ENCODE measurements at places on chromosomes 5 and 9. TPM values are rescaled to one million over a fixed set of nuclear protein-coding genes. Genes with fewer than 3 reads are reported as not detected.

Gene HTR4
- total RNA-seq, result not detected

Gene LHFPL2
- total RNA-seq, result not detected

- no peak overlapping the region for H3K4me3 ChIP-seq
- no peaks in the 10 kb centered on the region for H3K36me3 ChIP-seq
- no peak for DNase-seq
- no peak overlapping the region for H3K27ac ChIP-seq
Measured at GRCh38 chr9:69476797-69477196, 151.8 kb downstream of the ENTREP1 start.

DNA sequence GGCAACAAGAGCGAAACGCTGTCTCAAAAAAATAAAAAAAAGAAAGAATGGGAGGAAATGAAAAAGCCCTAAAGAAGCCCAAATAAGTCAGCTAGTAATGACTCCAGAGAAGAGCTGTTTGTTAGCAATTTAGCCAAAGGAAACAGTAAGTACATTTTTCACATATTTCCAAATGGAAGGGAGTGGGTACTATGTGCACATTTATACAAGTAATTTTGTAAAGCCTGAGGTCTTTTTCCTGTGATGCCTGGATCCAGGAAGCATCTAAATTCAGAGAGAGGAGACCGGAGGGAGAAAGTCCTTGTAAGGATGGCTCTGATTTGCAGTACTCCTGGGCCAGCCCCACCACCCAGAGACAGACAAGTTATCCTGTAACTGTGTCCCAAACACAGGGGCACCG, 14.7 kb downstream of the FBP1 start:
- H3K36me3 ChIP-seq, result no peaks in the 10 kb centered on the region
- no peak overlapping the region for H3K27ac ChIP-seq
- peaks cover 2% of the 10 kb centered on the region for H3K27me3 ChIP-seq
- no peak overlapping the region for H3K4me3 ChIP-seq

Gene ANAPC2
- total RNA-seq, result 38.6 TPM

DNA sequence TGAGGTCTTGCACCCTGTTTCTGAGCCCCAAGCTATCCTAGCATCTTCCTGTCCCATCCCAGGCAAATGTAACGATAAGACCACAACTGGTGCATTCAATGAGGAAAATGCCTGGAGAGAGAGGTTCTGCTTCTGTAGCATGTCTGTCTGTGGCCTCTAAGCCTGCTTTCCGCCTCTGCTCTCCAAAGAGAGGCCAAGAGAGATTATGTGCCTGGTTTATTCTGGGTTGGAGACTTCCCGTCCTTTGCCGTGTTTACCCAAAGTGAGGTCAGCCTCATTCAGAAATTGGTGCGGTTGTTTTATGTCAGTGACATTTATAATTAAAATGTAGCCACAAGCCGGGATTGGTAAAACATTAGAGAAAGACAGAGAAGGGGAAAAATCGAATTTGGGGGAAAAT, 77.8 kb downstream of the FGF1 start:
- H3K4me1 ChIP-seq, result no peaks in the 10 kb centered on the region
- DNase-seq, result no peak
- no peak overlapping the region for H3K4me3 ChIP-seq
- H3K27me3 ChIP-seq, result peaks cover 17% of the 10 kb centered on the region
- H3K27ac ChIP-seq, result no peak overlapping the region

DNA sequence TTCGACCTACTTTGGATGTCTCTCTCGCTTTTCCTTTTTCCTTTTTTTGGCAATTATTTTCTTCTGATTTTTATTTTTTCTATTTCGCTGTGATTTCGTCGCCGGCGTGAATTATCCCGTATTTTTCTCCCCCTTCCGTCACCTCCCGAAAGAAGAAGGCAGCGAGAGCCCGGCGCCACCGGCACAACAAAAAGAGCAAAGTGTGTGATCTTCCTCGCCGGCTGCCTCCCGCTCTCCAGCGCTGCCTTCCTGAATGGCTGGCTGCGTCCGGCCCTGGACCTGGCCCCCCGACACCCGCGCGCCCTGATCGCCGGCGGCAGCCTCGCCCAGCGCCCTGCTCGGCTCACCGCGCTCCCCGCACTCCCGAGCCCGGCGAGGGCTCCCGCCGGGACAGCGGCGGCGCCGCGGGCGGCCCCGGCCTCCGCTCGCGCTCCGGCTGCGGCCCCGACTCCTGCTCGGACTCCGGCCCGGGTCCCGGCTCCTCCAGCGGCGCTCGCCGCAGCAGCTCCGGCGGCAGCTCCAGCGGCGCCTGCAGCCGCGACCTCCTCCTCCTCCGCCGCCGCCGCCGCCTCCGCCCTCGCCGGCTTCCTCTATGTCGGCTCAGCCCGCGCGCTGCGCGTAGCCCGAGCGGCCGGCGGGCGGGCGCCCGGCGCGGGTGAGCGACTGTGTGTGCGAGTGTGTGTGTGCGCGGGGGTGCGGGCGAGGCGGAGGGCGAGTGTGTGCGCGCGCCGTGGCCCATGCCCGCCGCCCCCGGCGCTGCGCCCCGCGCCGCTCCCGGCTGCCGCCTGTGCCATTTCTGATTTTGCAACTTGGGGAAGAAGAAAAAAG, 960 bp downstream of the NR2F1 start:
- peak overlapping the region; percentile 27 for H3K4me3 ChIP-seq
- peaks cover 38% of the 10 kb centered on the region for H3K4me1 ChIP-seq
- peaks cover 47% of the 10 kb centered on the region for H3K27me3 ChIP-seq

Gene STPG3
- not detected for total RNA-seq

DNA sequence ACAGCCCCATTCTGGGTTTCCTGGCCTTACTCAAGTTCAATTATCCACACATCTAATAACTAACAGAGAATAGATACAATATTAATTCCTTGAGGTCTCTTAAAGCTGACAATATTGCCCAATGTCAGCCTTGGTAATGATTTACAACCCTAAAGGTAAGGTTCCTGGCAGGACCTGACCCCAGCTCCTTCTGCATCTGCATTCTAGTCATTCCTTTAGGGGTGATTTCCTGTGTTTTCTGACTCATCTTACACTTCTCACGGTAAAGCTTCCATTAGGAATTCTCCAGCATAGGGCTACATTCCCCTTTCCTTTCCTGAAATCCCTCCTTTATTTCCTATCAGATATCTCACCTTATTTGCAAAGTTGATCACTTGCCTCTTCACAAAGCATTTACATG, 9.3 kb downstream of the HAVCR1 start:
- peaks cover 50% of the 10 kb centered on the region for H3K4me1 ChIP-seq
- no peaks in the 10 kb centered on the region for H3K27me3 ChIP-seq
- H3K27ac ChIP-seq, result peak overlapping the region; percentile 73
- H3K36me3 ChIP-seq, result no peaks in the 10 kb centered on the region
- no peak for DNase-seq

DNA sequence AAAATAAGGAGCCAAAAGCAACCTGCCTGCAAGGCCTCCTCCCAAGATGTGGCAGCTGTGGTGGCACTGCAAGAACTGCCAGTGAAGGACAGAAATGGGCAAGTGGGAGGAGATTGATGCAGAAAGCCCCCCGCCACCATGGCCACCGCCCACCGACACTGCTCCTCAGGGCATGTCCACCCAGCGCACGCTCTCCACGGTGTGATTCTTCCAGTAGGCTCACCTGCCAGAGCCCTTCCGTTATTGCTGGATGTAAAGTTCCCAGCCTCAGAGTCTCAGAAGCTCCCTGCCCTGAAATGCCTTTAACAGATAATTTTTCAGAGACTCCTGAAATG, 155.2 kb upstream of the PHYKPL start:
- H3K27ac ChIP-seq, result no peak overlapping the region
- H3K4me3 ChIP-seq, result no peak overlapping the region
- DNase-seq, result no peak
- no peaks in the 10 kb centered on the region for H3K36me3 ChIP-seq
- H3K27me3 ChIP-seq, result peaks cover 2% of the 10 kb centered on the region

DNA sequence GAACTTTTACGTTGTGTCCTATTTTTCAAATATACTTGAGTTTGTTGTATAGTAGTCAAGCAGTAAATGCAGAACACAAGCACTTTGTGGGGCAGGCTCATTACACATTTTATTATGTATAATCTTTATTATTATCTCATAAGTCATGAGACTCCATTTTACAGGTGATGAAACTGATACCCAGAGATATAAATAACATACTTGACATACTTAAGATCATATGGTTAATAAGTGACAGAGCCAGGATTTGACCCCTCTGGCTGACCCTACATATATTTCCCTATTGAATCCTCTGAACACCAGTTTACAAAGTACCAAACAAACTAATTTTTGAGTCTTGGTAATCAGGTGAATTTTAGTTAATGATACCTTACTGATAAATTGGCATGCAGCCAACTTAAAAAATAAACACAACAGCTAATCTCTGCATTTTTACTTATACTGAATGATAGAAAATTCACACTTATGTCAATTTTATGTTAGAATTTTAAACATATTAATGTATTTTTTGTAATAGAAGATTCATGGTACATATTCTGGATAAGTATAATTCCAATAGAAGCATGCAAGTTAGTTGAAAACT, 305.0 kb upstream of the MEF2C start:
- H3K36me3 ChIP-seq, result no peaks in the 10 kb centered on the region
- H3K4me3 ChIP-seq, result no peak overlapping the region
- no peak for DNase-seq
- no peaks in the 10 kb centered on the region for H3K27me3 ChIP-seq

GRCh38 chr5:107476783-107477182, 194.0 kb downstream of the EFNA5 start:
- no peaks in the 10 kb centered on the region for H3K36me3 ChIP-seq
- DNase-seq, result peak; percentile 36
- no peak overlapping the region for H3K4me3 ChIP-seq
- peaks cover 5% of the 10 kb centered on the region for H3K27me3 ChIP-seq

DNA sequence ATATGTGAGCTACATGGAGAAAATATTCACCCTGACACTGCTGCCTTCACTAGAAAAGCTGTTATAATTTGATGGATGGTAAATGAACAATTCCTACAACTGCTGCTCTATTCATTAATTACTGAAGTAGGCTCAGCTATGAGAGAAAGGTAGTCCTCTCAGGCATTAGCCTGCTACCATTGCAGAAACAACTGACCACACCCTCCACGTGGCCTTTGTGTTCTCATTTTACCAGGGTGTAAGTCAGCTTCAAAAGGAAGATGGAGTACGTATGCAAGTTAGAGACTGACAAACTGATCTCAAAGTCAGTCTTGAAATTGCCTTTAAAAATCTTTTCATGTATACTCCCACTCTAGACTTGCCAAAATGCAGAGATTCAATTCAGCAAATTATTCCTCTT, 26.3 kb upstream of the TPD52L3 start:
- no peak overlapping the region for H3K4me3 ChIP-seq
- H3K36me3 ChIP-seq, result no peaks in the 10 kb centered on the region
- no peak overlapping the region for H3K27ac ChIP-seq

Gene NAIF1
- total RNA-seq, result 8.4 TPM

Gene PCDHGA12
- not detected for total RNA-seq

Gene SNX24
- total RNA-seq, result 2.0 TPM

- H3K27me3 ChIP-seq, result peaks cover 15% of the 10 kb centered on the region
- H3K27ac ChIP-seq, result no peak overlapping the region
- H3K4me3 ChIP-seq, result no peak overlapping the region
- no peaks in the 10 kb centered on the region for H3K36me3 ChIP-seq
Measured at GRCh38 chr5:88488130-88488529, 219.5 kb upstream of the TMEM161B start.
